Activated T-cell treated with anti-CD3 and anti-CD28 coated beads for 4 hours (primary cell): ENCODE measurements at places on chromosomes 4 and X.

DNA sequence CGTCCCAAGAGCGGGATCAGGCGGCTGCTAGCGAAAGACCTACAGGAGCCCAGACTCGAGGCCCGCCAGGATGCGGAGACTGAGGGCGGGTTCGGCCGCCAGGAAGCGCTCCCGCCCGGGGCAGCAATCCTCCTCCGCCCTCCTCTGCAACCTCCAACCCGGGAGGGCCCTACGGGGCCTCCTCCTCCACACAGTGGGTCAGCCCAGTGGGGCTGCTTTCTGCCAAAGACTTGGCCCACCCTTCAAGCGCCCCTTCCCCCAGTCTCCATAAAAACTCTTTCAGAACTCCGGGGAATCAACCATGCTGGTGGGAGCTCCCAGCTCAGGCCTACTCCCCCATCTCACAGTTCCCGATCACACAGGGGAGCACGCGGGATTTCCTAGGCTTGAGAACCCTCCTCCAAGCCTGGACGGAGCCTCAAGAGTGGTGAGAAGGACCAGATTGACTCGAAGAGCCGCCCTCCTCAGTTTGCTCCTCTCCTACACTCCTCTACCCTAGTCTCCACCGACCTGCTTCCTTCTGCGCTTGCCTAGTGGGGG is 77.5 kb downstream of the RLIM start:
- no peak for DNase-seq

GRCh38 chr4:159904906-159905305 is 802.0 kb downstream of the RAPGEF2 start:
- no peak for DNase-seq

GRCh38 chrX:9293051-9293496 is 171.8 kb upstream of the TBL1X start:
- DNase-seq: no peak

DNA sequence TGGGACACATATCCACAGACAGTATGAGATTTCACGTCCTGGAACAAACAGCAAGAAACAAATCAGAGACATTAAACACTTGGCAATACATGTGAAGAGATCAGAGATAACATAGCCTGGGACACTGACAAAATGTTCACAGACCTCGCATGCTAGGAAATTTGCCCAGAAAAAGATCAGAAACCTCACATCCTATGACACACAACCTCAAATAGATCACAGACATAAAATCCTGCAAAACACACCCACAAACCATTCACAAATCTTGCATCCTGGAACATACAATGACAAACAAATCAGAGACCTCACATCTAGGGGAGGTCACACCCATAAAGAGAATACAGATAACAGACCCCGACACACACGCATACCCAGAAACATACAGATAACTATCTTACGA is 18.0 kb downstream of the SUV39H1 start:
- no peak for DNase-seq

GRCh38 chrX:29842552-29842951 is 372.8 kb upstream of the MAGEB2 start:
- DNase-seq: no peak

DNA sequence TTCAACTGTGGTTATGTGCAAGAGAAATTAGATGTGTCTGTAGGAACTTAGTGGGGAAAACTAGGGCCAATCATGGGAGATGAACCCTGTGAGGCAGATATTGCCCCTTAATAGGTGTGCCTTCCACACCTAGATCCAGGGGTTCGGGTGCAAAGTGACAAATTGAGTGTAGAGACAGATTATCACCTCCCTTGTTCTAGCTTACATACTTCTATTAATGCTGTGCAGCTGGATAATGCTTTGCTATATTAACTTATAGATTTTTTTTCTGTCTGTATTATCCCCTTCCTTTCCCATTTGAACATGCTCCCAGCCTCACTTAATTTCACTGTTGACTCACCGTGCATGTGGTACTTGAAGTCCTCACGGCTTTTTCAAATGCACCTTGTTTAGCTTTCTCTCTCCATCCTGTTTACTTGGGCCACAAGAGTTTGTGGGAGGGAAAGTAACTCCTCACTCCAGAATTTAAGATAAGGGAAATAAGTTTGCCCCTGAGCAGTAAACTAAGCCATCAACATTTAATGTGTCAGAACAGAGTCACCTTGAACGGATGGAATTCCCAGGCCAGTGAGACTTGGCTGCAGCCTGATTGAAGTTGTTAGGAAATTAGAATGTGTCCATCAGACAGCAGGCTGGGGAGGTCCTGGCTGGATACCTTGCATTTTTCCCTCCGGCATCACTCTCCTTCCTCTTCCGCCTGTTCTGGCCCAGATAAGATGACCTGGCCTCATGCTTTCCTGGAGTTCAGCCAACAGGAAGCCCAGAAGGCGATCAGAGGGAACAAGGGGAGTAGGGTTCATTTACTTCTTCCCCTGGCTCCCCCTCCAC is 478.4 kb downstream of the BCOR start:
- no peak for DNase-seq
